ENCODE measurements at places on chromosomes 1 and 21.

- peak; percentile 44 for DNase-seq
These were observed 76.5 kb downstream of the ACTL8 start for GRCh38 chr1:17831597-17831996.

DNA sequence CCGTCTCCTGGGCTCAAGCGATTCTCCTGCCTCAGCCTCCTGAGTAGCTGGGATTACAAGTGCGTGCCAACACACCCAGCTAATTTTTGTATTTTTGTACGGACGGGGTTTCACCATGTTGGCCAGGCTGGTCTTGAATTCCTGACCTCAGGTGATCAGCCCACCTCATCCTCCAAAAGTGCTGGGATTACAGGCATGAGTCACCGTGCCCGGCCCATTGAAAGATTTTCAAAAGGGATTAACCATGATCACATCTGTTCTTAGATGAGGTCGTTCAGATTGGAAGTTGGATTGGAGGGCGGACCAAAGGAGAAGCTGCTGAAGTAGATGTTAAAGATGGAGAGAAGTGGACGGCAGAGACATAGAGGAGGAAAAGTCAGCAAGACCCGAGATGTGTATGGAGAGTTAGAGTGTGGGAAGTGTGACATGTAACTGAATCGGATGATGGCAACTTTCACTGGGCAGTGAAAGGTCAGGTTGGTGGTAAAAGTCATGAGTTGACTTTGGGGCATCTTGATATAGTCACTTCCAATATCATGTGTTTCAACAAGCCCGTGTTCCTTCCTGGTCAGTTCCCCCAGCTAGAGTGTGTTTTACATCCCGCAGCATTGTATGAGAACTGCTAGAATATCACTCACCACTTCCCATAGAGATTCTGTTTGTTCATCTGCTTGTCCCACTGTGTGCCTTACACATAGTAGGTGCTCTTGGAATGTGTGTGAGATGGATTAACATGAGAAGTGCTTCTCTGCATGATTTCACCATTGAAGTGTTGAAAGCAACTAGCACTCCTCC is 54.4 kb upstream of the TINAGL1 start:
- DNase-seq, result no peak

GRCh38 chr1:95086949-95087533 is 14.3 kb upstream of the ALG14 start:
- DNase-seq, result peak; percentile 92

DNA sequence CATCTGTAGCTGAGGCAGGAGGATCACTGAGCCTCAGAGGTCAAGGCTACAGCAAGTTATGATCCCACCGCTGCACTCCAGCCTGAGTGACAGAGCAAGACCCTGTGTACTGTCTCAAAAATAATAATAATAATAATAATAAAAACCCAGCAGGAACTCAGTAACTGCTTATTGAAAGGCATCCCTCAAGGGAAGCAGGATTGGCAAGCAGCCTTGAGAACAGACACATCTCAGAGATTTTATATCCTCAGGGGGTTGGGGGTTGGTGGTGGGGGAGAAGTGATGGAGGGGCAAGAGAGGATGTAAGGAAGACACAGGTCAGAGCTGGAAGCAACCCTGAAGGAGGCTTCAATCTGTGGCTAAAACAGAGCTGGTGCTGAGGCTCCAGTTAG is 29.6 kb downstream of the GNB1 start:
- no peak for DNase-seq

DNA sequence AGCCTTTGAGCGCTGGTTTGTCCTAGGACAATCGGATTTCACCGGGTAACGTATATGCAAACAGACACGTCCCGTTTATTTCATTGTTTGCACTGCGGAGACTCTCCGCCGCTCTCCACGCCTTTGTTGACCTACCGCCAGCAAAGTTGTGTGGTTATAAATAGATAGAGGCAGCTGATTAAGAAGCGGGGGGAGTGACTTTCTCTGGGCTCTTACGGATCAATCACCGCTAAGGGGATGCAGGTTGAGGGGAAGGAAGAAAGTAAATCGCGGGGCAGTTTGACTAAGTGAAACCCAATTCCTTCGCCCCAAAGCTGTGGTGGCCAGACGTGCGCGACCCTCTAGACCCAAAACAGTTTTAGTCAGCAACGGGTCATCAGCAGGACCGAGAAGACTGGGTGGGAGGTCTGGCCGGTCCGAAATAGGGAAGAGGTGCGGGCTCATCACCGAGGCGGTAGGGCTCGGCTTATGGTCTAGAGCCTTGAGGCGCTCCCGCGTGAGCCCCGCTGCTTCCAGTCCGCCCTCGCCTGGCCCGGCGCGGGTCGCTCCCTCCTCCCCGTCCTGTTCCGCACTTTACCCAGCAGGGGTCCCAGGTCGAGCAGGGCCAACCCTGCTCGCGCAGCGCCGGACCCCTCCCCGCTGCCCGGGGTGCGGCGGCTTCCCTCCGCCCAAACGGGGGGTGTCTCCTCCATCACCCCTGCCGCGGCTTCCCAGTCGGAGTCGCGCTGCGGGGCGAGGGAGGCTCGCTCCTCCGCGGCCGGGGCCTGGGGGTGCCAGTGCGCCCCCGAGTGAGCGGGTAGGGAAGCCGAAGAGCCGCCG is 120.8 kb upstream of the RRP15 start:
- peak; percentile 45 for DNase-seq

- DNase-seq, result no peak
These were observed 31.8 kb downstream of the ADGRL2 start for GRCh38 chr1:81832573-81832972.

- DNase-seq, result peak; percentile 17
These were observed 18.0 kb downstream of the KIAA0319L start for GRCh38 chr1:35539073-35539823.

DNA sequence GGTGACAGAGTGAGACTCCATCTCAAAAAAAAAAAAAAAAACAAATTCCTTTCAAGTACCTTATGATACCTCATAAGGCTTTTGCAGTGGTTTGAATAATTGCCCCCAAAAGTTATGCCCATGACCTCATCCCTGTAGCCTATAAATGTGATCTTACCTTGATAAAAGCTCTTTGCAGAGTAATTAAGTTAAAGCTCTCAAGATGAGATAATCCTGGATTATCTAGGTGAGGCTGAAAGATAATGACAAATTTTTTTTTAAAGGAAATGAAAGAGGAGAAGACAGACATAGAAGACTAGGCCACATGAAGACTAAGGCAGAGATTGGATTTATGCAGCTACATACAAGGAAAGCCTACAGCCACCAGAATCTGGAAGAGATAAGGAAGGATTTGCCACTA is 20.7 kb upstream of the EDEM3 start:
- DNase-seq, result no peak

DNA sequence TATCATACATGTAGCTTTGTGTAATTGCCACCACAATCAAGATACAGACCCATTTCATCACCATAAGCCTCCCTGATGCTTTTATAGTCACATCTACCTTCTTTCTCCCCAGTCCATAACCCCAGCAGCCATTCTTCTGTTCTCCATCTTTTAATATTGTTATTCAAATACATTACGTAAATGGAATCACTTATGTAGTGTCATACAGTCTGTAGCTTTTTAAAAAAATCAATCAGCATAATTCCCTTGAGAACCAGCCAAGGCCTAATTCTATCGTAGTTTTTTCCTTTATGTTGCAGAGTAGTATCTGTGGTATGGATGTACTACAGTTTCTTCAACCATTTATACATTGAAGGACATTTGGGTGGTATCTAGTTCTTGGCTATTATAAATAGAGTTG is 31.6 kb upstream of the WDR26 start:
- no peak for DNase-seq

DNA sequence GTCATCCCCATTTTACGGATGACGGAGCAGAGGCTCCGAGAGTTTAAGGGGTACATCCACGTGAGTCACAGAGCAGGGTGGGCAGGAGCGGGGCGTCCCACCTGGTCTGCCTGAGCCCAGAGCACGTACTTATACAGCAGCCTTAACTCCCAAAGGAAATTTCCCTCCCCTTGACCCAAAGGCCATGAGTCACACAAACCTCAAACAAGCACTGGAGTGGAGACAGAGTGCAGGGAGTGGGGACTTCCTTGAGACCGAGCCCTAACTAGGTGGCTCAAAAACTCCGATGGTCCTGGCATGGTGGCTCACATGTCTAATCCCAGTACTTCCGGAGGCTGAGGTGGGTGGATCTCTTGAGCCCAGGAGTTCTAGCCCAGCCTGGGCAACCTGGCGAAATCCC is 141.6 kb upstream of the KLHDC7A start:
- DNase-seq, result no peak

DNA sequence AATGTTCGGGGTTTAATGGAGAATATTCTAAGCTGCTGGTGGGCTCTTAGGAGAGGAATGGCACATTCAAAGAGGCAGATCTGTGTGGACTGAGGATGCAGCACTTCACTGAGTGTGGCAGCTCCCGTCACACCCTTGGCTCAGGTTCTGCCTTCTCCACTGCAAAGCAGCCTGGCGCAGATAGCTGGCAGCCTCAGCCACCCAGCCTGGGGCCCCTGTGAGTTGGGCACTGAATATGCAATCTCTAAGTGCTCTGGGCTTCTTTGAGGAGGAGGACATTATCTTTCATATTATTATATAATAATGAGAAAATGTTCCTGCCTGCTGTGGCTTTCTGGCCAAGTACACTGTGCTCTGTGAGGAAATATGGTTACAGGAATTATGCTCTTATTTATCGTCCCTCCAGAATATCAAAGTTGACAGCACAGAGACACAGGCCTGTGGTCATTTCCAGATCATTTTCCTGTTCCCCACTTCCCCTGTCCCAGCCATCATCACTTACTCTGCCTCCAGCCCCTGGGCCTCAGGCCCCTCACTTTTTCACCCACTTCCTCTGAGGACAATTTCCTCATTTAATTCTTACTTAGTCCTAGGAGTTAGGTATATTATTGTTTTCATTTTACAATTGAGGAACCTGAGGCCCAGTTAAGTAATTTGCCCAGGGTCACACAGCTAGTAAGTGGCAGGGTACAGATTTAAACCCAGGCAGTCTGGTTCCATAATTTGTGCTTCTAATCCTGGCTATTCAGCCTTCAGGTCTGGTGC is 53.6 kb downstream of the MAB21L3 start:
- DNase-seq, result no peak

DNA sequence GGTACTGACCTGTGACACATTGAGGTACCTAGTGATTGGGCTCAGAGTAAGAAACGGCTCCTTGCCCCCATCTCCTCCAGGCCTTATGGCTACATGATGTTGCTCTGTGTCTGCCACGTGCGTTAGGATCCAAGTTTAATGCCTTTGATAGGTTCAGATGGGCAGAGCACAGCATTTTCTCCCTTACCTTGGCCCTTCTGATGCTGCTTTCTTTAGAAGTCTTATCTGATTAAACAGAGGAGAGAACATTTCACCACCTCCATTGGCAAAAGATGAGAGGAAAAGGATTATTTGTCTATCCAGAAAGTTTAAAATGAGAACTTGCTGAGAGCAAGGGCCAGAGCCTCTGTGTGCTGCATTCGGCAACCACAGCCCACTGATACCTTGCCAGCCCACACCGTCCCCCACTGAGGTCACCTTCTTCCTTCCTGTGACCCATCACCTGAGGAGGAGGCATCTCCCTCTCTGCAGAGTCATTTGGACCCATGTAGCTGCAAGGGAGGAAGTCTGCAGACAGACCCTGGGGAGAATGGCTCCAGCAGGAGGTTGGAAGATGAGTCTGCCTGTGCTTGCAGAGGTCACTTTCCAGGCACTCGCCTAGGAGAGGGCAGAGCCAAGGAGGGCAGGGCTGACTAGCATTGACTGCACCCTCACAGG is 16.7 kb downstream of the SHISA4 start:
- no peak for DNase-seq

- DNase-seq, result peak; percentile 15
These were observed 696.2 kb upstream of the PRMT6 start for GRCh38 chr1:106360252-106360651.

DNA sequence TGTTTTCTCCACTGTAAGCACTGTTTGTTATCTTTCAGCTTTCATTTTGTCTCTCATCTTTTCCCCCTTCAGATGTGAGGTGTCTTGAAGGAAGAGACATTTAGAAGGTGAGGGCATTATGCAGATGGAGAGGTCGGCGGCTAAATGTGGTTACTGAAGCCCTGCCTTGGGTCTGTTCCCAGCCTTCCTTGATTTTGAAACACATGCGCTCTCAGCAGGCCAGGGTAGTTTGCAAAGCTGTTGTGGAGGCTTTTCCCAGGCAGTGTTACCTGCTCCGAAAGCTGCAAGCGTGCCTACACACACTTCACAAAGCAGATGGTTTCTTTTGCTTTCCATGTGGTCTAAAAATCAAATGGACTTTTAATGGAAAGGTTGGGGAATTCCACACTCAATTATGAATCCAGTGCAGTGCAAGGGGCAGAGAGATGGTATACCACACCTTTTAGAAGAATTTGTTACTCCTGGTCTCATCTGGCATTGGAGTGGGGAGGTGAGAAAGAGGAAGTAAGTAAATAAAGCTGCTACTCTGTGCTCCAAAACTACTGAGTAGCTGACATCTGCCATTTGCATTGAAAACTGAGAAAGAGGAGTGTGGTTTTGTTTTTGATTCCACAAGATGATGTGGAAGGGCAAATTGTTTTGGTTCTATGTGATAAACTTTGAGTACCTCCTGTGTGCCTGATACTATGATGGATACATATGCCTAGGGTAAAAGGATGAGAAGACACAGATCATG is 91.9 kb downstream of the NFIA start:
- no peak for DNase-seq

DNA sequence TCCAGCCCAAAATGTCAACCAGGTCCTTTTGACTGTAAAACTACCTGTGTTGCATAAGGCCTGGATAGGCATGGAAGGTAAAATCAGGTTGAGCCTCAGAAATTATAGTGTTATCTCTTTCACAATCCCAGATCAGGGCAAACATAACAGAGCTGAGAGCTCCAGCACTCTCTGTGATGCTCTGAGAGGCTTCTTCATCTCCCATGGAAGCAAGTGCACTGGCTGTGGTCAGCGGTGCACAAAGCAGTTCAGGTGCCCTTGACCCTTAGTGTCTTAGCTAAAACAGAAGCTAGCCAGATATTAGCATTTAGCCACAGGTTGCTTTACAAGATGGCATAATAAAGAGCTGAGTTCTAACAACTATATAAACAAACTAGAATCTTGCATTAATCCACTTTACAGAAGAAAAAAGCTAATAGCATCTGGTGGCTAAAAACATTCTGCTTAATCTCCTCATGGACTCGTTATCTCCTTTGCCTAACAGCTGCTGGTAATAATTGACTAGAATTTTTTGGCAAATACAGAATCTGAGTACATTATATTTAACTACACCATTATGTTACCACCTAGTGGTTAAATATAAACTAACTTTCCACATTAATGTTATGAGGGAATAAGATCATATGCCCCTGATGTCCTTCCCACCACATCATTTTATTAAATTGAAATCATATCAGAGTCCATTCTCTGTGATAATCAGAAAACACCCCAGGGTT is 25.6 kb upstream of the POGK start:
- no peak for DNase-seq

GRCh38 chr21:43900690-43901089 is 35.7 kb downstream of the AGPAT3 start:
- no peak for DNase-seq

- DNase-seq, result no peak
These were observed 158.6 kb downstream of the SYT2 start for GRCh38 chr1:202551683-202552082.

DNA sequence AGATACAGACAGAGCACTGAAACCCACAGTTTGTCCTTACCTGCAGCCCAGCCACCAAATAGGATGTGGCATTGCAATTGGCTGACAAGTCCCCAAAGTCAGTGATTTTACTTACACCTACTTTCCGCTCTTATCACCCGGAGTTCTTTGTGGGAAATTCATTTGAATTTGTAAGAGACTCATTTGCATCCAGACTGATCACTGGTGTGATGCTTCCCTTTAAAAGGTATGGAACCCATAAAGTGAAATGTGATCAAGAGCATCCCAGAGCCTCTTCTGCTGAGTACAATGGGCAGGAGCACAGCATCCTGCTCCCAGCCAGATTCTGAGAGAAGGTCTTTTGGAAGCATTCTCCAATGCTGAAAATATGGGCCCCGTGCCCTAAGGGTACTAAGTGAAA is 161.4 kb downstream of the DAB1 start:
- no peak for DNase-seq
